Kidney epithelial cell (primary cell): ENCODE measurements at places on chromosomes 4 and X.
A peak's percentile ranks its signal among the peaks of the same experiment; 100 is the strongest.

GRCh38 chr4:22077571-22077970 is 129.0 kb upstream of the KCNIP4 start:
- DNase-seq = no peak

- DNase-seq = no peak
Measured at GRCh38 chr4:115366390-115366789, 253.0 kb upstream of the NDST4 start.

DNA sequence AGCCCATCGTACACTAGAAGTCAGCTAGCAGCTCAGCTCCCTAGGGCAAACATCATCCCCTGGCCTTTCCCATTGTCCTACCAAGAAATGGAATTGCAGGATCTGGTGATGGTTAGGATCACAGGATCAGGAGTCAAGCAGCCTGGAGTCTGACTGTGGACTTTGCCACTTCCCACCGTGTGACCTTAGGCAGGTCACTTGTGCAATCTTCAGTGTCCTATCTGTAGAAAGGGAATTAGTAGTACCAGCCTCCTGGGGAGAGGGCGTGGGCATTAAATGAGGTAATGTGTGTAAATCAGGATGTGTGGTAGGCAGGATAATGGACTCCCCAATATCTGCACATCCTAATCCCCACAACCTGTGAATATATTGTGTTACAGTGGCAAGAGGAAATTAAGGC is 38.6 kb upstream of the APLN start:
- DNase-seq = no peak

GRCh38 chrX:70470850-70471289 is 26.2 kb downstream of the DLG3 start:
- DNase-seq = no peak

- no peak for DNase-seq
Measured at GRCh38 chr4:1990348-1990645, 18.5 kb downstream of the NELFA start.

GRCh38 chrX:23795221-23795620 is 12.2 kb downstream of the SAT1 start:
- DNase-seq = no peak

GRCh38 chrX:3520458-3520857 is 174.0 kb upstream of the MXRA5 start:
- no peak for DNase-seq

GRCh38 chr4:74054483-74055047 is 16.1 kb upstream of the CXCL3 start:
- no peak for DNase-seq

GRCh38 chr4:87734084-87734483 is 65.3 kb upstream of the IBSP start:
- DNase-seq = no peak

GRCh38 chr4:149265645-149266044 is 550.0 kb downstream of the IQCM start:
- DNase-seq = no peak

- no peak for DNase-seq
Measured at GRCh38 chr4:181264893-181265292, 978.3 kb upstream of the TENM3 start.

DNA sequence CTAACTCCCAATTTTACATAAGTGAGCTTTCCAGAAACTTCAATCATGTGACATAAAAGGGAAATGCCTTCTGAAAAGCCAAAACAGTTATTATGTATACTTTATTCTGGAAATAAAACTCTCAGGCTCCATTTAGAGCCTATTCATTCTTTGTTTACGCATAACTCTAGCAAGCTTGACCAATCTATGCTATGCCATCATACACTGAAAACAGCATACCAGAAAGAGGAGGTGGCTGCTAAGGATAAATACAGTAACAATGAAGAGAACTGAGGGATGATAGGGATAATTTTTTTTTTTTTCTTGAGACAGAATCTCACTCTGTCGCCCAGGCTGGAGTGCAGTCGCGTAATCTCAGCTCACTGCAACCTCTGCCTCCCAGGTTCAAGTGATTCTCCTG is 24.4 kb downstream of the CDKL2 start:
- DNase-seq = no peak

GRCh38 chr4:70844180-70844579 is 4.5 kb upstream of the GRSF1 start:
- no peak for DNase-seq

- no peak for DNase-seq
Measured at GRCh38 chrX:65572971-65573370, 38.4 kb upstream of the LAS1L start.

GRCh38 chrX:44183329-44183728 is 160.1 kb downstream of the EFHC2 start:
- DNase-seq = no peak

- DNase-seq = no peak
Measured at GRCh38 chr4:47493238-47494123, 8.4 kb downstream of the ATP10D start.

- DNase-seq = no peak
Measured at GRCh38 chr4:61921920-61922319, 721.8 kb downstream of the ADGRL3 start.

- DNase-seq = no peak
Measured at GRCh38 chrX:76159453-76159852, 13.4 kb upstream of the PBDC1 start.

DNA sequence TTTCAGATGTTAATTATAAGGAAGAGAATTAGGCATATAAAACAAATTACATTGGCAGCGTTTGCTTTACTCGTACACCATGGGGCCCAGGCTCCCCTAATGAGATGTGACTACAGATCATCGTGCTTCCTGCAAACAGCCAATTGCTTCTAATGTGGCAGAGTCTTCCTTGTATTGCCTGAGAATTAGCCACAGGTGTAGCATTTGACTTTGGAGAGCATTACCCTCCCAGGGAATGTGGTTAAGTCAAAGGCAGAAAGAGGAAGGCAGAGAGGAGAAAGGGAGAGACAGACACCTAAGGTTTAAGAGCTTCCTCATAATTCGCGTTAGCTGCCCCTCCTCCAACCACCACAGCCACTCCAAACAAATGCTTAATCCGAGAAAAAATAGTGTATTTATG is 97.0 kb downstream of the MID1IP1 start:
- no peak for DNase-seq

DNA sequence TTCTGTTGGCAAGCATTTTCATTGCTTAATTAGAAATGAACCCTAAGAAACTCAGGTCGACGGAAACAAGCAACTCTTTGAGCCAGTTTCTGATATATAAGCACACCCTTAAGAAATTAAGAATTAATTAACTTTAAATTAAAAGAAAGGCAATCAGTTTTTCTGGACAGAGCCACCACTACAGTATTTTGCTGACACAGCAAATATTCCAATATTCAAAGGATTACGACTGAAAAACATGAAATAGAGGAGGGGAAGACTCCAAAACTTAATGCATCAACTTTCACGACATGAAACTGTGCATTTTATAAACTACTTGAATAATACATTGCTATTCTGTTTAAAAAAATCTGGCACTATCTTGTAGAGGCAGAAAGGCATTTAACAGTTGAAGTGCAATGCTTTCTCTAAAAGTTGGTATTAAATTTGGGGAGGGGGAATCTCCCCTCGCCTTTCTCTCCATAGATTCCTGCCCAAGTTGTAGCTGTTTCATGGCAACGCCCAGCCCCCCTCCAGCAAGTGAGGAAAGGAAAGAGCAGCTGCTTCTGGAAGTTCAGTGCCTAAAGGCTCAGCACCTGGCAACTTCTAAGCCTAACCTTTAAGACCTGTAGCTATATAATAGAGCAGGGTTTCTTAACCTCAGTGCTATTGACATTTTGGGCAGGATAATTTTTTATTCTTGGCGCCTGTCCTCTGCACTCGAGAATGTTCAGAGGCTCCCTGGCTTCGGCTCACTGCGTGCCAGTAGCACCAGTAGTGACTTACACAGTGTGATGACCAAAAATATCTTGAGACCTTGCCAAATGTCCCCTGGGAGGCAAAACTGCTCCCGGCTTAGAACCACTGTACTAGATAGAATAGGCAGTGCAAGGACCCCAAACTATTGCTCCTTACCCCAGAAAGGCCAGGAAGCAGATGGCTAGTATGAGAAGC is 6.7 kb upstream of the ZCCHC18 start:
- no peak for DNase-seq

- no peak for DNase-seq
Measured at GRCh38 chr4:65893271-65893670, 223.0 kb upstream of the EPHA5 start.

- DNase-seq = no peak
Measured at GRCh38 chrX:93420525-93421082, 252.8 kb downstream of the NAP1L3 start.

- DNase-seq = no peak
Measured at GRCh38 chrX:151711787-151712186, 4.0 kb upstream of the FATE1 start.

DNA sequence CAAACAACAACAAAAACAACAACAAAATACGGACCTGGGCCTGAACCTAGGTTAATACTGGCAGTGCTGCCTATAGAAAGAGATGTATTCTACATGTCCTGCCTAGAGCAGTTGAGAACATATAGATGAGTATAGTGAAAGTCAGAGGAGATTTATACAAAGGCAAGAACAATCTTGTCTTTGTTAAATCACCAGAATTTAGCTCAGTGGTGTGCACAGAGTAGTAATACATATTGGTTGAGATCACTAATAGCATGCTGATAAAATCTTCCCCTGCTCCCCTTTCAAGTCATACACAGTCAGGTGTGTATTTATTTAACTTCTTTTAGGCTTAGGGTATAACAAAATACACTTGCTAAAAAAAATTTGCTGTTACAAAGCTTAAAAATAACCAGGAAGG is 247.8 kb downstream of the ADGRL3 start:
- no peak for DNase-seq

- DNase-seq = no peak
Measured at GRCh38 chr4:105162123-105162796, 15.6 kb downstream of the TET2 start.

DNA sequence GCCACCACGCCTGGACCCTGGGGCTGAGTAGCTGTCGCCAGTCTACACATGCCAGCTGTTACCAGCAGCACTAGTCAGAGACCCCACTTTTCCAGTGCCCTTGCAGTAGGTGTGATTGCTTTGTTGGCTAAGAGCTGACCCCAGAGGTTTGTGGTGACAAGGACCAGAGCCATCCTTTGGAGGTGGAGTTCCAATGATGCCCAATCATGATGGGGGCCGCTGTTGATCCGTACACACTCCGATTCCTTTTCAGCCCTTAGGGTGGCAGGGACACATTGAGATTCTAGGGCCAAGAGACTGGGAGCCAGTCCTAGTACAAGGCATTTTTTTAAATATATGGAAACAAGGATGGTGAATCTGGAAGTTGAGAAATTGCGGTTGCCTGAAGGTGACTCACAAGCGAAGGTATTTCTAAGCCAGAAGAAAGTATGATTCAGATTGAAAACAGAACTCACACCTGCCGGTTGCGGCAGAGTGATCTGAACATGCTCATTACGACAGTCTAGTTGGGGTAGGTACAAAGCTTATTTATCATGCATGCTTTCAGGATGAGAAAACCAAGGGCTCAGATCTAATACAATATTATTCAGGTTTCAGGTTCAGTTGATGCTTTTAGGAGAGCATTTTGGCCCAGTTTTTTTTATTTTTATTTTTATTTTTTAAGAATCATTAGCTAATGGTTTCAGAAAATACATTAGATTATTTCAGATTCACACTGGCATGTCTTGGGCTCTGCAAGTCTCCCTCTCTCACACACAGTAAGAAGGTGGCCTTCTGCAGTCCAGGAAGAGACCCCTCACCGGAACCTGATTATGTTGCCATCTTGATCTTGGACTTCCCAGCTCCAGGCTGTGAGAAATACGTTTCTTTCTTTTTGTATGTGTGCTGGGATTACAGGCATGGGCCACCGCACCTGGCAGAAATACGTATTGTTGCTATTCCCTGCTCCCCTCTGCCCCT is 43.4 kb downstream of the SHROOM2 start:
- peak; percentile 92 for DNase-seq

DNA sequence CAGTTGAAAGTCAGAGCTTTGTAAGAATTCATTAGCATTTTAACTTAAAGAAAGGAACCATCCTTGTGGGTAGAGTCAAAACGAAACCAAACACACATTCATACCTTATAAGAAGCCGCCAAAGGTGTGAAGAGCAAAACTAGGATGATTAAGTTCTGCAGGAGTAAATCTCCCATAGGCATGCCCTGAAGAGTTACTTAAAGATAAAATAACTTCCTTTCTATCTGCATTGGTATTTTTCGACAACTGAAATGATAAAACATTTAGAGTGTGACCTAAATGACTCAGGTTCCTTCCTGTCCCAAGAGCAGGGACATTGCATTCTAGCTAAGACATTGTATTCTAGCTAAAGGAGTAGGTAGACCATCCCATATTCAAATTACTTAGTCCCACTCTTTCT is 75.3 kb downstream of the BCOR start:
- no peak for DNase-seq

- no peak for DNase-seq
Measured at GRCh38 chrX:46750889-46751288, 8.0 kb downstream of the SLC9A7 start.

GRCh38 chr4:36006226-36006625 is 238.1 kb downstream of the ARAP2 start:
- DNase-seq = no peak

DNA sequence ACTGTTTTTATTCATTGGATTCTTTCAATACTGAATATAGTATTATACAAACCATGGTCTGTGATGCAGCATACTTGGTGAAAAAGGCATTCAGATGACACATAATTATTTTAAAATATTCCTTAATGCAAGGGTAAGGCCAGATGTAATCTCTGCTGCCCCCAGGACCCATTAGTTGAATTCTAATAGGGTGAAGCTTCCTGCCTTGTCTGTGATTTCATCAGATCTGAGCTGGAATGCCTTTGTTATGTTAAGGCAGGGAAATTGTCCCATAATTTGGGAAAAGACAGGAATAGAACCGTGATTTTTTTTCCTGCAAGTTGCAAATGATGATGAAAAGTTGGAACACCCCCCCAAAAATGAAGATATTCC is 26.1 kb downstream of the ZRSR2 start:
- DNase-seq = no peak

- no peak for DNase-seq
Measured at GRCh38 chr4:162707962-162708361, 458.7 kb downstream of the NAF1 start.

DNA sequence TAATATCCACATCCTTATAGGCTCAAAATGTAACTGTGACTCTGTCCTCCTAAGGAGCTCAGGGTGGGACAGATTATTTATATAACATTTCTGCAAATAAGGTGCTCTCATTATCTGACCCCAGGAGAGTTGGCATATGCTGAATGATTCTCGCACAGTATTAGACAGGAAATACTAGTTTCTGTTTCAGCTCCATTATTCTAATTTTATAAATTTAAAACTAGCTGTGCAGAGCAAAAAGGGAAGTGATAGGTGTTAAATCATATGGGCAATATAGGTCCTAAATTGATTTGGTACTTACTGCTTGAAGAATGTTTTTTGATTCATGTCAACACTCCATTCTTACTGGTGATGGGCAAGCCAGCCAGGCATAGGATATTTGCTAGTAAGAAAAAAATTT is 141.5 kb downstream of the GLRA2 start:
- DNase-seq = no peak

DNA sequence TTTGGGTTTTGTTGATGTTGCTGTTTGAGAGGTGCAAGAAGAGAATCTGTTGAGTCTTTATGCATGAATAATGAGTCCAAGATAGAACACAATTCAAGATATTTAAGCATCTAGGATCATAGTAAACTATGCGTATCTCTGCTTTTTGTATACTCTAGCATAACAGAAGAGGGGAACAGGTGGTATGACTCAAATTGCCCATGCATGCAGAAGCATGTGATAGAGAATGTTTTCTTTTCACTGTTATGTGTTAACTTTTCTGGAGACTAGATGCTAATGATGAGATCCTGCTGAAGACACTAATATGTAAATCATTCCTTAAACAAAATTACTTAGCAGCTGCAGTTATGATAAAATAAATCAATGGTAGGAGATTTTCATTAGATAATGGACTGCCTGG is 165.3 kb upstream of the FTHL17 start:
- DNase-seq = no peak
